ENCODE measurements at places on chromosomes 11 and 22.

DNA sequence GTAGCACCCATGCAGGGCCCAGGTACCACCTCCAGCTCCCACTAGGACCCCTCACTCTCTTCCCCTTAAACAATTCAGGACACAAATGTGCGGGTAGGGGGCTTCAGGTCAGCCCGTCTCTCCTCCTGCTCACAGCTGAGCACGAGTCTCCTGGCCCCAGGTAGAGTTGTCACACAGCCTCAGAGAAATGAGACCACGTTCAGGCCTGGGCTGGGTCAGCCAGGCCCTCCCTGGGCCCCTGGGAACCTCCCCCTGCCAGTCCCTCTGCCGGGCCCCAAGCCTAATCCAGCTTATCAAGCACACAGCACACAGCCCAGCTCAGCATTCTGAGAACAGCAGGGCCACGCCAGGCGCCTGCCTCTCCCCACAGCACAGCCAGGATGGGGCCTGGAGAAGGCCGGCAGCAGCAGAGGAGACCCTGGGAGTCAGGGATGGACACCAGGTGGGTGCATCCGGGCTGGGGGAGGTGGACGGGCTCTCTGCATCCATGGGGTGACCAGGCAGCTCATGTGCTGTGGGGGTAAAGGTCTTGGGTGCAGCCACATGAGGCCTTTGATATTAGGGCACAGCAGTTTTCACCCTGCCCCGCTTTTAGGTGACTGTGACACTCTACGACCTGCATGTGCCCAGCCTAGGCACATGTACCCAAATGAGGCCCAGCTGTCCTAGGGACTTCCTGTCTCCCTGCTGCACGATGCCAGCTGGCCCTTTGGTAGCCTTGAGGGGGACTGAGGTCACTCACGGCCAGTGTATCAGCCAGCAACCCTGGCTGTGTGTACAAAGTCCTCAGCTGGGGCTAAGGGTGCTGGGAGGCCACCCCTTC is 87.0 kb downstream of the MORC2 start:
- DNase-seq, result no peak

DNA sequence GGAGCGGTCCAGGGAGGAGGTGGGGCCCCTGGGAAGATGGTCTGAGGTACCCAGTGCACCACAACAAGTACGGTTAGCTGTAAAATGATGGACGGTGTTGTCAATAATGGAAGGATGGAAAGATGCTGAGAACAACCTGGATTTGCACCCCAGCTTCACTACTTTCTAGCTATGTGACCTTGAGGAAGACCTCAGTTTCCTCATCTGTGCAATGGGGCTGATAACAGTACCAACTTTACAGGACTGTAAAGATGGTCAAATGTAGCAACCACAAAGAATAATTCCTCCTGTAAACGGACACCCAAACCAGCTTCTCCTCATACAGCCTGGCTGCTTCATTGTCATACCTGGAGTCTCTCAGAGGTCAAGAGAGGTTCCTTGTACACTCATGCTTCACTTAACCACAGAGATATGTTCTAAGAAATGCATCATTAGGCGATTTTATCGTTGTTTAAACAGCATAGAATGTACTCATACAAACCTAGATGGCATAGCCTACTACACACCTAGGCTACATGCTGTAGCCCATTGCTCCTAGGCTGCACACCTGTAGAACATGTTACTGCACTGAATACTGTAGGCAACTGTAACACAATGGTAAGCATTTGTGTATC is 65.5 kb upstream of the LMO2 start:
- no peak for DNase-seq

DNA sequence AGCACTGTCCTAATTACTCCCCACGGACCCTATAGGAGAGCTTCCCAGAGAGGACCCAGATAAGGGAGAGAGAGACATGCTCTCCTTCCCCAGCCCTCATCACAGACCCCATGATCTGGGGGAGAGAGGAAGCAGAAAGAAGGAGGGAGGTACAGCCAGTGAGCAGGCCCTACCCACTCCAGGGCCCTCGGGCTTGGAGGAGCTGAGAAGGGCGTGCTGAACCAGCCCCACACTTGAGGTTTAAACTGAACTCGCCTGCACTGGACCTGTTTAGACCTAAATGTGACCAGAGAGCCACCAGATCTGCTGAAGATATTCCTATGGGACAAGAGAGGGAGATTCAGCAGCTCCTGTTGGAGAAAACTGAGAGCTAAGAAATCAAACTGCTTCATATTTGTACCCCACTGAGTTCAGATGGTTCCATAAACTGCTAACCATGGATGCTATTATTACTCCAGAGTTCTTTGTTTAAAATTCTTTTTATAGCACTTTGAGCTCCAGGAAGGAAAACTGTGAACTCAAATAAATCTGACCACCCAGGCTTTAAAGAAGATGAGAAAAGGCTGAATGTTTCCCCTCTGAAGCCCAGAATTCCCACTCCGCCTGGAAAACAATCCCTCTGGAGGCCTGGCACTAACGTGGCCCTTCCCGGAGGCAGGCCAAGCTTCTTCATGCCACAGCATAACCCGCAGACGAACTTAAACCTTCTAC is 67.2 kb downstream of the EFCAB6 start:
- no peak for DNase-seq

DNA sequence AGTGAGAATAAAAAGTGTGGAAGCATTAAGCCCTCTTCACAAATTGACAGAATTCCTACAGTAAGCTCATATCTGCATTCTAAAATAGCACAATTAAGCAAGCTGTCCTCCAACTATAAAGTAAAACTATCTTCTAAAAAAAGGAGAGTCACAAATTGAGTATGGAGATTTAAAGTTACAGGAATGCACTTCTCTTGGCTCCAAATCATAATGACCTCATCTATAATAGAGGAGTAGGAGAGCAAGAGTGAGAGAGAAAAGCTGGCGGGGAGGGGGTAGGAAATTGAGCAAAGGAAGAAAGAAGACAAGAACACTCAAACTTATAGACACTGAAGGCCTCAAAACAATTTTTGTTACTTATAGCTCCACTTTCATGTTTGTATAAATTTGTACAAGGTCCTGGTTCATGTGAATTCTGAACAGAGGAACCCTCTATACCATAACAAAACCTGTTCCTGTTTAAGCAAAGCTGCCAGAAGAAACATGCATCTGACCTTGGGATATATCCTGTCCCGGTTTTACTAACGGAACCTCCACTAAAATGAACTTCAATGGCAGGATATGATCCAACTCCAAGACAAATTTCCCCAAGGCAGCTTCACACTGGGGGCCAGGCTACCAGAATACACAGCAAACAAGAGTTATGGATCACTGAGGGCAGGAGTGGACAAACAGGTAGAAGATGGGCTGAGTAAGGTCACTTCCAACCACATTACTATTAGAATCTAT is 37.2 kb downstream of the SLC35F2 start:
- no peak for DNase-seq

DNA sequence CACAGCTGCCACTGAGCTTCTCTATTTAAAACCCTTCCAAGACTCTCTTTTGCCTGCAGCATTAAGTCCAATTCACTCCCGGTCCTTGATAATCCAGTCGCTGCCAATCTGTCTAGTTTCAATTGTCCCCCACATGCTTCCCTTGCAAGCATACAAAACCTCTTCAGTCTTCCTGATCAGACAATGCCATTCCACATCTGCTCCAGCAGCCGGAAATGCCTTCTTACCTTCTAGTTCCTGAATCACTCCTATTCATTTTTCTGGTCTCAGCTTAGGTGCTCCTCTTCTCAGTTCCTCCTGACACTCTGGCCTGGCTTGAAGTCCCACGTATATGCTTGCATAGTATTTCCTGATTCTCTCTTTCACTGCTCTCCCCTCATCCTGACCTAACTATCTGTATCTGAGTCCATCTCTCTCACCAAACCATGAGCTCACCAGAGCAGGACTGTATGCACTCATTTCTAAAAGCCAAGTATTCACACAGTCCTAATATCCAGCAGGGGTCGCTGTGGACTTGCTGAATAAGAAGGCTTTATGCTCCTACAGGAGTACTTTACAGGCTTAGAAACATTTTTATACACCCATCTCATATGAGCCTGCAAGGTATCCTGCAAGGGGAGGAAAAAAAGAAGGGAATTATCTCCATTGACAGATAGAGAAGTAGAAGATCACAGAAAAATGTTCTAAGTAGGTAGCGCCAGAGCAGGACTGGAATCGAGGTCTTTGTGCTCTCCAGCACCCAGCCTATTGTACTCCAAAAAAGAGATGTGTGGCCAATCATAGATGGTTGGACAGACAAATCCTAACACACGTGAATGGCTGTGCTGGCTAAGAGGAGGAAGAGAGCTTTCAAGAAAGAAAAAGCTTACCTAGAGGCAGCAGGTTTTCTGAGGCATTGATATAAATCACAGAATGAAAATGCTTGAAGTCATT is 19.2 kb downstream of the XRRA1 start:
- DNase-seq, result peak; percentile 33

GRCh38 chr11:87422566-87422965 is 384.8 kb downstream of the TMEM135 start:
- DNase-seq, result no peak

DNA sequence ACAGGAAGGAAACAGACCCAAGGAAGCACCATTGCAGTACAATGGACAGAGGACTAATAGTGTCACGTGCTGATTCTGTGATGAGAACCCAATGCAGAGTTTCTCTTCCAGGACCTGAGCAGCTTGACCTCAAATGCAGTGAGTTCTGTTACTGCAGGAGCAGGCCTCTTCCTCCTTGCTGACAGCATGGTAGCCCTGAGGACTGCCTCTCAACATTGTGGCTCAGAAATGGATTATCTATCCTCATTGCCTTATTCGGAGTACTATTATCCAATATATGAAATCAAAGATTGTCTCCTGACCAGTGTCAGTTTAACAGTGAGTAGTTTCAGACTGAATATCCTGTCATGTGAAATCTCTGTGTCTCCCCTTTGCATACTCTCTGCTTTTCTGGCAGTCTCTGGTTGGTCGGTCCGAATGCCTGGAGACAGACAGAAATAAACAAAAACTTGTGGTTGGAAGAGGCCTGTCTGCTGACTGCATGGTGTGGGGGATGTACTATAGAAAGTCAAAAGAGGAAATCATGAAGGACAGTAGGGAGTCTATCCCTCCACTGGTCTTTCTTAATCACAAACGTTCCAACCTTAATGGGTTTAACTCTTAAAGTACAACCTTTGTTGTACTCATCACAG is 6.9 kb upstream of the MS4A14 start:
- DNase-seq, result no peak

- DNase-seq, result no peak
Measured at GRCh38 chr11:110059706-110060463, 33.3 kb upstream of the ZC3H12C start.

- DNase-seq, result no peak
Measured at GRCh38 chr11:2290351-2290841, 11.3 kb downstream of the C11orf21 start.

DNA sequence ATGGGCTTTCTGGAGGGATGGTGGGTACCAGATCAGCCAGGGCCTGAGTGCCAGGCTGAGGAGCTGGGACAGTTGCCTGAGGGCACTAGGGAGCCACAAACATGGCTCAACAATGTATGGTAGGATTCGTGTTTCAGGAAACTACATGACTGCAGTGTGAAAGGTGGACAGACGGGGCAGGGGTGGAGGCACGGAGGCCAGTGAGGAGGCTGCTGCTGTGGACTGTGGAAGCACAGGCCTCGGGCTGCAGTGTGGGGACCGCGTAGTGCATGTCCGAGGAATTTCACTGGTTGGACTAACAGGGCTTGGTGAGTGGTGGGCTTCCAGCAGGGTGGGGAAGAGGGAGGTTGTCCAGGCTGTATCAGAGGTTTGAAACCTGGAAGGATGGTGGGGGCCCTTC is 7.8 kb downstream of the P2RY2 start:
- DNase-seq, result no peak

GRCh38 chr11:33867996-33868646 is 23.8 kb downstream of the LMO2 start:
- DNase-seq, result no peak

- DNase-seq, result no peak
Measured at GRCh38 chr11:353179-353873, 16.0 kb upstream of the B4GALNT4 start.

GRCh38 chr11:94544646-94545263 is 1.0 kb downstream of the FUT4 start:
- DNase-seq, result no peak

GRCh38 chr22:19401483-19401882 is 30.1 kb downstream of the HIRA start:
- DNase-seq, result no peak

DNA sequence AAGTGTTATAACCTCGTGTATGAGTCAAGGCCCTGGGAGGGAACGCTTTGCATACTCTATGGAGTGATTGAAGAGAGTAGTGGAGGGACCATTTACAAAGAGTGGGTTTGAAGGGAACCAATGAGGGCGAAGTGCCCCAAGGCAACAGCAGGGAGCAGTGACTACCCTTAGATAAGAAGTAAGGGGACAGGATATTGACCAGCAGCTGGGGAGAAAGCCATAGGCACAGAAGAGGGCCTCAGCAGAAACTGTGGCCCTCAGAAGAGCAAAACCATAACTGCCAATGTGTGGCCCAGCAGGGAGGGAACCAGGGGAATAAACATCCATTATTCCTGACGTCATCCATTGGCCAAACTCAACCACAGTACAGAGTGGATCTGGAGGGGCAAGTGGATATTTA is 24.7 kb downstream of the PARVA start:
- DNase-seq, result no peak

GRCh38 chr11:120153221-120153620 is 15.3 kb upstream of the TRIM29 start:
- DNase-seq, result no peak
